Articular chondrocyte of knee joint (primary cell): ENCODE measurements at places on chromosomes 6 and 20. TPM values are rescaled to one million over a fixed set of nuclear protein-coding genes. Genes with fewer than 3 reads are reported as not detected.

ARFGEF2 gene
- 46.5 and 46.6 TPM in 2 replicates for total RNA-seq

IBTK gene
- 72.6 and 81.0 TPM in 2 replicates for total RNA-seq

CDH4 gene
- not detected in 2 replicates for total RNA-seq

FAM83C gene
- under 0.01 and 0.11 TPM in 2 replicates for total RNA-seq

MROH8 gene
- 4.1 and 6.4 TPM in 2 replicates for total RNA-seq

WDR46 gene
- total RNA-seq, result 60.0 and 62.0 TPM in 2 replicates

MRPS26 gene
- total RNA-seq, result 15.8 and 24.3 TPM in 2 replicates

SLC22A2 gene
- 0.11 TPM in 1 of 2 replicates, not detected in the other for total RNA-seq

STX11 gene
- total RNA-seq, result 0.91 and 1.5 TPM in 2 replicates

GABRR1 gene
- not detected in 2 replicates for total RNA-seq

RAB32 gene
- total RNA-seq, result 123 and 133 TPM in 2 replicates

SYCP2 gene
- total RNA-seq, result 2.6 and 2.7 TPM in 2 replicates

CAGE1 gene
- total RNA-seq, result under 0.01 TPM in 2 replicates

SDCBP2 gene
- 1.7 TPM in 2 replicates for total RNA-seq

GJA1 gene
- 737 and 974 TPM in 2 replicates for total RNA-seq

LY6G5B gene
- total RNA-seq, result 4.2 and 4.8 TPM in 2 replicates

DEFB124 gene
- total RNA-seq, result not detected in 2 replicates

FAM83B gene
- total RNA-seq, result under 0.01 and 0.11 TPM in 2 replicates

SIRPD gene
- not detected in 2 replicates for total RNA-seq

ZNF343 gene
- 7.4 and 18.9 TPM in 2 replicates for total RNA-seq

ASIP gene
- 0.22 TPM in 1 of 2 replicates, not detected in the other for total RNA-seq

DLK2 gene
- total RNA-seq, result 0.11 TPM in 1 of 2 replicates, not detected in the other

PDE10A gene
- 0.39 and 2.3 TPM in 2 replicates for total RNA-seq

EFCAB8 gene
- 0.22 TPM in 1 of 2 replicates, not detected in the other for total RNA-seq

MTFR2 gene
- total RNA-seq, result 2.0 and 3.1 TPM in 2 replicates

LY6G6F gene
- not detected in 2 replicates for total RNA-seq

TINAG gene
- total RNA-seq, result 0.13 TPM in 1 of 2 replicates, not detected in the other

CRISP3 gene
- not detected in 2 replicates for total RNA-seq

PEDS1 gene
- 19.5 and 24.0 TPM in 2 replicates for total RNA-seq

SLC4A11 gene
- 0.54 and 1.2 TPM in 2 replicates for total RNA-seq

QRSL1 gene
- 14.5 and 14.6 TPM in 2 replicates for total RNA-seq

MBOAT1 gene
- total RNA-seq, result 5.4 and 6.4 TPM in 2 replicates

RIPOR2 gene
- 4.3 and 4.6 TPM in 2 replicates for total RNA-seq

CGAS gene
- total RNA-seq, result 7.2 and 7.9 TPM in 2 replicates

JAG1 gene
- total RNA-seq, result 71.6 and 155 TPM in 2 replicates

OPRM1 gene
- not detected in 2 replicates for total RNA-seq
